ENCODE measurements at places on chromosomes 2 and 18.

- no peak for DNase-seq
Observed at GRCh38 chr18:78496079-78496478, 483.5 kb upstream of the SALL3 start.

DNA sequence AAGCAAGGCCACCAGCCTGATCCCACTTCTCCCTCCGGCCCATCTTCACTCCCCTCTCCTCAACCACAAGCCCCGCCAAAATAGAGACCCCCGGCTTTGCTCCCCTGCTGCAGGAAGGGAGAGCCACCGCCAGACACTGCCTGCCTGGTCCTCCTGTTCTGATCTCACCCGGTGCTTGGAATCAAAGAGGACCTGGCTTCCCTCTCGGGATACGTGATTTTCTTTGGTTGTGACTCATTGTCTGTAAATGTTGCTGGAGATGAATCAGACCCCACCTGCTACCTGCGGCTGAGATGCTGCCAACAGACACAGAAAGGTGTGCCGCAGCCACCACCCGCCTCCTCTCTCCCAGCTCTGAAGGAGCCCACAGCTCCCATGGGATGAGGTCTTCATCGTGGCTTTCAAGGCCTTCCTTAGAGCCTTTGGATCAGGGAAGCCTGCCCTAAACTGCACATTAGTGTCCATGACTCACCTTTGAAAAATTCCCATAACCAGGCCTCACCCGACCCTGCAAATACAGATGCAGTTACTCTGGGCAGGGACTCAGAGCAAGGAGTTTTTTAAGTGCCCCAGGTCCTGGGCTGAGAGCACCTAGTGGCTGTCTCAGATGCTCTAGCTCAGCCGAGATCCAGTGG, 79.4 kb upstream of the ZNF532 start:
- DNase-seq, result no peak

DNA sequence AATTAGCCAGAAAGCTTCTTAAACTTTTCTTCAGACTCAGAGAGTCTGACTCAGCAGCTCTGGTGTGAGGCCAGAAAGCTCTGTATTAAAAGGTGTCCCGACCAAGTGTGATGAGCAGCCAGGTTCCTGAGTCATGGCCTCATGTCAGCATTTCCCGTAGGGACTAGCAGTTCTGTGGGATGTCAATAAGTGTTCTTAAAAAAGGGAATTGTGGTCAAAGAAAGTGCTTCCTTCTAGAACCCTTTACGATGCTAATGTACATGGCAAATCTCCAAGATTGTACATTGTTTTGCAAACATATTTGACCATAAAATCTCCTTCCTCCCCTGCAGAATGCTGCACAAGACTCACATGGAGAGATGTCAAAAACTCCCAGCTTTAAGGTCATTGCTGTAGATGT, 80.1 kb downstream of the PLA2R1 start:
- no peak for DNase-seq

DNA sequence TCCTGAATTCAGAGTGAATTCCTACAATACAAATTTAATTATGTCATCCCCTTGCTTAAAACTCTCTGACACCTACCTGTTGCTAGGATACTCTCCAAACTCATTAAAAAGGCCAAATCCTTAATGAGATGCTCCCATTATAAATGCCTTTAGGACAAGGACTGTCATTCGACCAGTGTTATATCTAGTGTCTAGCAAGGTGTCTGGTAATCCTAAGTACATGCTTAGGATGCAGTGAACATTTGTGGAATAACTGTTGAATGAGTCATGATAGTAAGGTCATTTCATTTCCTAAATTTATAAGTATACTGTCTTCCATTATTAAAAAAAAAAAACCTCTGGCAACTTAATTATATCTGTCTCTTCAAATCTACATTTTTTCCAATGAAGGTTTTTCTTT, 588.9 kb upstream of the NRXN1 start:
- no peak for DNase-seq

GRCh38 chr18:40360558-40360957, 1594.5 kb upstream of the PIK3C3 start:
- no peak for DNase-seq

- no peak for DNase-seq
Observed at GRCh38 chr18:61738042-61738441, 154.8 kb downstream of the RNF152 start.
